Cerebellar nuclear complex (tissue), 1 donor: ENCODE measurements at places on chromosomes 12 and 14.

DNA sequence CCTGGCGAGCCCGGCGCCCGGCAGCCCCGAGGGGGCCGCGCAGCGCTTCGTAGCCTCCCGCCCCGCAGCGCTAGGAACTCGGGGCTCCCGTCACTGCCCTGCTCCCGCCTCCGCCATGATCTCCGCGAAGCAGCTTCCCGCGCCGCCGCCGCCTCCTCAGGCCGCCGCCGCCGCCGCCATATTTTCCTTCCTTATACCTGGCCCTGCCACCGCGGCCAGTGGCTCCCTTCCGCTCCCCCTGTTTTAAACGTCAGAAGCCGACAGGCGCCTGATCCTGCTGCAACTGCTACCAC is 286 bp downstream of the PPP4R3A start:
- DNase-seq: no peak

DNA sequence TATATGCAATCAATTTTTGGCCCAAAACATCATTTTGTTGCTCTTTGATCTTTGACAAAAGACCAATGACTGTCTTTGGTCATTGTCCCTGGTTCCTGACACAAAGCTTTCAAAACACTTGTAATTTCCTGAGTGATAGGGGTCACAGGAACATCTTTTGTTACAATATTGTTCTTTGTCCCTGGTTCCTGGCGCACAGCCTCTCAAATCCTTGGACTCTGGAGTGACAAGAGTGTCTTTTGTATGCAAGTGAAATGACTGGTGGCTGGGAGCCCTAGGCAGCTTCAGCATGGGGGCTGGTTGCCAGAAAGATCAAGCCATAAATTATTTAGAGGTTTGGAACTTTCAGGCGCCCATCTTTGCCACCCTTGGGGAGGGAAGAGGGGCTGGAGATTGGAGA is 53.9 kb downstream of the DNAH10 start:
- no peak for DNase-seq

DNA sequence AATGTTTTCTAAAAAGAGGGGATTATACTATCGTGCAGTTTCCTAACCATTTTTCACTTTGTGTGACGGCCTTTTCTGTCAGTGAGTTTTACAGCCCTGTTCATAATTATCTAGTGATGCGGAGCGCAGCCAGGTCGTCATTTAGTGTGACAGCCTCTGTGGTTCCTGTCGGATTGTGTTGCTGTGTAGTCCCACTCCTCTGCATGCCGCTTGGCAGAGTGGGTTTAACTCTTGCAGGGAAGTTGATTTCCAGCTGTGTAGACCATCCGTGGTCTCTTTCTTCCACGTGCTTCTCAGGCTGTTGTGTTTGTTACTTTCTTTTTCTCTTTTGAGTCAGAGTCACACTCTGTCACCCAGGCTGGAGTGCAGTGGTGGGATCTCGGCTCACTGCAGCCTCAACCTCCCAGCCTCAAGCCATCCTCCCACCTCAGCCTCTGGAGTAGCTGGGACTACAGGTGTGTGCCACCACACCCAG is 8.6 kb downstream of the RAN start:
- no peak for DNase-seq

GRCh38 chr14:74912801-74913200 is 10.3 kb downstream of the RPS6KL1 start:
- DNase-seq: no peak

GRCh38 chr14:100111931-100112704 is 46.9 kb downstream of the EVL start:
- DNase-seq: no peak

GRCh38 chr12:21613931-21614330 is 9.3 kb upstream of the GYS2 start:
- DNase-seq: no peak

- DNase-seq: no peak
These were observed 8.0 kb downstream of the CLEC12B start for GRCh38 chr12:10018386-10018785.

DNA sequence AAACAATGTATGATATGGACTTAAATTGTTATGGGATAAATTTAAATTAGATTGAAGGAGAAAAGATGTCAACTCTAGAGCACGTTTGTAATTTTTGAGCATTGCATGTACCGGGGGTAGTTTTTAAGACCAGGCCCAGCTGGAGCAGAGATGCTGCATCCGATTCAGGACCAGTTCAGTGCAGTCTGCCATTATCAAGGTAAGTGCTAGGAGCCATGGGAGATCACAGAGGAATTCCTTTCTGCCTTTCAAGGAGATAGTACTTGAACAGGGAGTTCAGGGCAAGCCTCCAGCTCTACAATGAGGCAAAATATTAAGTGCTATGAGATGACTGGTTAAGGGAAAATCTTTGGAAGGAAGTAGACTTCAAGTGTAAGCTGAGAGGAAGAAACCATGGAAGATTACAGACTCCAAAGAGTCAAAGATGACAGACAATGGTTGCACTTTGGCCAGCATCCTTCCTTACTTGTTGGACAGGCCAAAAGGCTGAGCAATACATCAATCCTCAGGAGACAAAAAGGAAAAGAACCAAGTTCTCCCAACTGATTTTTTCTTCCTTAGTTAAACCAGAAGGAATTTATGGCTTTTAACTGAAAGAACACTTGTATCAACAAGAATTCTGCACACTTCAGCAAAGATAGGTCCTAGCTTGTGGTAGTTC is 113.2 kb upstream of the HIF1A start:
- DNase-seq: no peak

DNA sequence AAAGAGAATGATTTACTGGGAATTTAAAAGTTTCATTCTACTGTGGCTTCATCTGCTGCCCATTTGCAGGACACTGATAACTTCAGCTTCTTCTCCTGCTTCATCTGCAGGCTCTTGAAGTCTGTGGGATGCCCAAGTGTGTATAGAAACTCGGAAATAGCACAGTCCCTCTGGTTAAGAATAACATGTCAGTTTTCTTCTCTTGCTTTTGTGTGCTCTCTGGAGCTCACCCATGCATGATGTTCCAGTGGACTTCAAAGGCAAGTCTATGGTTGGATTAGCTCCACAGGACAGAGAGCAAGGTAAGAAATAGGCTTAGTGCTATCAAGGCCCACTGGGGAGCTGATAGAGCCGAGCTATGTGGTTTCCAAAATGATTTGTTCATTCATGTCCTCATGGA is 13.7 kb downstream of the RMST start:
- no peak for DNase-seq

DNA sequence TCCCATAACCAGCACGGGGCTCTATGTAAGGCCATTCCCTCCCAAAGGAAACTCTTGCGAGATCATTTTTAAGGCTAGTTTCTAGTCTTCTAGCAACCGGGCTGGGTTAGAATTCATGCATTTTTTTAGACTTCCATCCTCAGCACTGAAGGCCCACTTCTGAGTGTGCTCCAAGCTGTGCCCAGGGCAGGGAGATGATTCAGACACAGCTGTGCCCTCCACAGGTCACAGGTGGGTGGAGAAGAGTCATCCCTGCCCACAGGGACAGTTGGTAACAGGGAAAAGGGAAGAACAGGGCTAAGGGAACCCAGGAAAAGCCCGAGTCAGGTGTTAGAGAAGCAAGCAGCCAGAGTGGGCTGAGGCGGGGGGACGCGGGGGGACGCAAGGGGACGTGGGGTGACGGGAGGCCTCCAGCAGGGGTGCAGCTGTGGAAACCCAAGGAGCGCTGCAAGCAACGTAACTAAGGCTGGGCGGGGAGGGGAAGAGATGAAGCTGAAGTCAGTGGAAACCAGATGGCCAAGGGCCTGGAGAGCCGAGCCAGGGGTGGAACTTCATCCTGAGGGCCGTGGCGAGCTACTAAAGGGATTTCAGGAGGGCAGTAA is 27.2 kb upstream of the PPP2R5C start:
- DNase-seq: no peak

GRCh38 chr12:92046557-92047392 is 98.9 kb downstream of the BTG1 start:
- DNase-seq: no peak

DNA sequence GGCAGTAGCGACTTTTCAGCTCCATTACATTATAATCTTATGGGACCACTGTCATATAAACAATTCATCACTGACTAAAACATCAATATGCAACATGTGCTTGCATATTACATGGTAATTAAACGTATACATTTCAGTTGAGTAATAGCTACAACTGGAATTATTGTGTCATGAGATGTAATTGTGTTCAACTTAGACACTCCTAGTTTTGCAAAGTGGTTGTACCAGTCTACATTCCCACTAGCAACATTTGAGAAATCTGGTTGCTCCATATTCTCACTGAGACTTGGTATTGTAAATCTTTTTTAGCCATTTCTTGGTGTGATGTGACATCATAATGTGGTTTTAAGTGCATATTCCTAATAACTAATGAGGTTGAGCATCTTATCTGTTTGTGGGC is 90.0 kb downstream of the CAPZA3 start:
- no peak for DNase-seq

GRCh38 chr12:132227118-132227517 is 82.9 kb downstream of the NOC4L start:
- no peak for DNase-seq

DNA sequence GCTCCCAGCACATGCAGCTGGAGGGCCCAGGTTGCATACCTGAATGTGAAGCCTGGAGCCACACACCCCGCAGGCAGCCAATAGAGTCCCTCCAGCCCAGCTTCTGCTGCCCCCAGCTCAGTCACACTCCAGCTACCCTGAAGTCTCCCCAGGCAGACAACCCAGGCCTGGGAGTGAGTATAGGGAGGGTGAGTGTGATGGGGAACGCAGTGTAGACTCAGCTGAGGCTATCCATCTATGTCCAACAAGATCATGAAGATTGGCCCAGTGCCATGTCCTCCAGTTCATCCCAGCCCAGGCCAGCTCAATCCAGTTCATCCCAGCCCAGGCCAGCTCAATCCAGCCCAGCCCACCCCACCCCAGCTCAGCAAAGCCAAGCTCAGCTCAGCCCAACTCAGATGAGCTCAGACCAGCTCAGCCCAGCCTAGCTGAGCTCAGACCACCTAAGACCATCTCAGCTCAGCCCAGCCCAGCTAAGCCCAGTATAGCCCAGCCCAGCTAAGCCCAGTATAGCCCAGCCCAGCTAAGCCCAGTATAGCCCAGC is 330.4 kb downstream of the TMEM121 start:
- no peak for DNase-seq

DNA sequence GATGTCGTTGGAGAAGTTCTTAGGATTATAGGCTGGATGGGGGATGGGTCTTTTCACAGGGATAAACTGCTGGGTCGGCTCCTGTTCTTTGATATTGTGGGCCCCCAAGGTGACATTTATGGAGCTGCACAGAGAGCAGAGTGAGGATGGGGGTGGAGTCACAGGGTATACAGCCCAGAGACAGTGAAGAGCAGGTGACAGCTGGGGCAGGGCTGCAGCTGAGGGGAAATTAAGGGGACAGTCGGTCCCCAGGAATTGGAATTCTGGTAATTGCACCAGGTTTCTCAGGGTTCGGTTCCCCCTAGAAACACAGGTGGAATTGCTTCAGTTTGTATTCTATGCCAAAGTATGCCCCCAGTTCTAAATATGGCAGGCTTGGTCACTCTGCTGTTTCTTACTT is 1.7 kb downstream of the GZMB start:
- no peak for DNase-seq

DNA sequence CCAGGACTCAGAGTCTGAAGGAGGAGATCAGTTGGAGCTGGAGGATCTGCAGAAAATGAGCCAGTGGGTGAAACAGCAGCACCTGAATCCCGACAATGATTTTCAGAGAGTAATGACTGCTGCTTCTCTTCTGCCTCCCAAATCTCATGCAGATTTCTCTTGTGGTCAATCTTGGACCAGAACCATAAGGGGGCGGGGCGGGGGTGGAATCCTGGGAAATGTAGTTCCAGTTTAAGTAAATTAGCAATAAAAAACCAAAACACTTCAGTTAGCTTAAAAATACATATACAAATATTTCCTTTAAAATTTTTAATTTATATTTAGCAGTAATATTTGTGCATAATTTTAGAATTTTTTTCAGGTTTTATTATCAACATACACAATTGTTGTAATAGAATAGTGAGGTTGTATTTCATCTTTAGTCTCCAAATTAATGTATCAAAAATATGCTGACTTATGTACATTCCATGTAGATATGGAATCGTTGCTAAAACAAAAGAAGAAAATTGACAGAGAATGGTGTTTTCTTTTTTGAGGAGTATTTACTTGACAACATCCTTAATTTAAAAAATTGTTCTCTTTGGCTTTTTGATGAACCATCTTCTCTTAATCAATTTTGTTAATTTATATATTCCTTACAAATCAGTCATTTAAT is 223.5 kb upstream of the SYT10 start:
- no peak for DNase-seq

- no peak for DNase-seq
These were observed 7.6 kb downstream of the VPS37B start for GRCh38 chr12:122888232-122888752.

- DNase-seq: no peak
These were observed 21.6 kb downstream of the RERGL start for GRCh38 chr12:18068355-18068754.

- DNase-seq: no peak
These were observed 27.4 kb upstream of the PAPLN start for GRCh38 chr14:73209953-73210352.

DNA sequence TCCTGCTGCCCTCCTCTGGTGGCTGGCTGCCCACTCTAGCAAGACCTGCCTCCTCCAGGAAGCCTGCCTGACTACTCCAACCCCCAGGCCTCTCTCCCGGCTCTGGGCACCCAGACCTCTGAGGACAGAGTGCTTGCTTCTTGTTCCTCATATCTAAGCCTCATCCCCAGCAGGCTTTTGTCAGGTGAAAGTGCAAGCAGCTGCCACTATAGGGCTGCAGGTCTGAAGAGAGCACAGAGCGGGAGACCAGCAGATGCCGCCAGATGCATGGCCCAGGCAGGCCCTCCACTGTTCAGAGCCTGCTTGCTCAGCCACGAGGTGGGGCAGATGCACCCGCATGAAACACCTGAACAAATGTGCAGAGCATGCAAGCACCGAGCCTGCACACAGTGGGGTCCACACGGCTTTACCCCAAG is 73.0 kb downstream of the SERPINA3 start:
- no peak for DNase-seq

DNA sequence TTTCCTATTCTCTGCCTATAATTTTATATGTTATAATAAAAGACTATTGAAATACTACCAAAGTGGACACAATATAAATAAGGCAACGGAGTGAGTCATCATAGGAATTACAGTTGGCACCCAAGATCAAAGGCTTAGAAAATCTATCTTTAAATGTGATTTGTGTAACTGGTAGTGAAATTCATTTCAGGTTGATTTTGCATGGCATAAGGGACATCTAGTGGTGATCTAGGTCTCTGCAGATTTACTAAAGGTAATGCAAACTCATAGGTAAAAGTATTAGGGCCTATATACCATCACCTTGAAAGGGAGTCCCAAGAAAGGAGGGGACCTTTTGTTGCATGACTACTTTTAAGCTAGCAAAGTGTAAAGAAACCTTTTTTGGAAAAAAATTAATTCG is 527.2 kb downstream of the NRXN3 start:
- no peak for DNase-seq

DNA sequence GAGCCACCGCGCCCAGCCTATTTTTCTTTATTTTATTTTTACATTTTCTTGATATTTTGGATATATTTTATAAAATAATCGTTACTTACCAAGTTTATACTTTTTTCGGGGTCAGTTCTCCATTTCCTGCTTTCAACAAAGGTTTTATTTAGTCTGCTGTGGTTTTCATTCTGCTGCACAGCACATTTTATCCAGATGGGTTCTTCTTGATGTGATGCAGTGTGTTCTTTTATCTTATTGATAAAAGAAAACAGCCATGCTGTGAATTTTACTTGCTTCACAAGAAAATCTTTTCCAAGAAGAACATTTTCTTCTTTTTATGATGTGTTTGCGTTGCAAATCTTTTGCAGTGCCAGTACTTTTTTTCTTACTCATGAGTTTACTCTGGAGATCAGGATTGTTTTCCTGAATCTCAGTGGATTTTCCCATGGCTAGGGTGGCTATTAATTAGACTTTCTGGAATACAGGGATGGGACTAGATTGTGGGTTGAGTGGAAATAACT is 192.5 kb downstream of the ADGRD1 start:
- DNase-seq: no peak
